HuH-7 (cell line): ENCODE measurements at places on chromosomes 7 and 10.

DNA sequence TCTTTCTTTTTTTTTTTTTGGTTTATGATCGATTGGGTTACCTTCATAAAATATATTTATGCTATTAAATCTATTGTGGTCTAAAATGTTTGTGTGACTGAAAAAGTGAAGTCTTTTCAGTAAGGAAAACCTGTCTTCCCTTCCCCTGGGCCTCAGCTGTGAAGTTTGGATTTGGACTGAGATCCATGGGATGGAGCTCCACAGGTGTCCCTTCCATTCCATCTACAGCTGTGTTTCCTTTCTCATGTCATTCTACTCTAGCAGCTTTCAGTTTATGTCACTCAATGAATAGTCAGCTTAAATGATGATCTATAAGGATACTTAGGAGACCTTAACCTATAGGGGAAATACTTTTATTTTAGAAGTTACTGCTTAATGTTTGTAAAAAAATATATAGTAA lies 48.0 kb upstream of the NCF1 start:
- DNase-seq = no peak

DNA sequence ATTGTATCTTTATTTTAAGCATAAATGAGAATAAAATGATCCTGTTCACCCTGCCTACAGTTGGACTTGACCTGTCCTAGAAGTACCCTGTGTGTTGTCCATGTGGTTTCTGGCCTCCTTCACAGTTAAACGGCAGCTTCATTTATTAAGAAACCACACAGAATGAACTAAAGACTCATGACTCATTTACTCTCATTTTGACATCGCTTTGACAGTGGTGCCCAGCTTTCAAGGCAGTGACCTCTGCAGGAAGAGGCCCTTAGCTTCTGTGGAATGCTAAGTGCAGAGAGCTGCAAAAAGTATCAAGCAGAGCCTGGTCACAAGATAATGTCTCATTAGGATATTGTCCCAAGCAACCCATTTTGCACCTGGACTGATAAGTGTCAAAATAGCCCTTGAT lies 93.4 kb downstream of the AVL9 start:
- no peak for DNase-seq

GRCh38 chr7:155521743-155522398 lies 24.5 kb downstream of the CNPY1 start:
- DNase-seq = no peak

GRCh38 chr10:69232736-69233480 lies 12.8 kb downstream of the HKDC1 start:
- no peak for DNase-seq

DNA sequence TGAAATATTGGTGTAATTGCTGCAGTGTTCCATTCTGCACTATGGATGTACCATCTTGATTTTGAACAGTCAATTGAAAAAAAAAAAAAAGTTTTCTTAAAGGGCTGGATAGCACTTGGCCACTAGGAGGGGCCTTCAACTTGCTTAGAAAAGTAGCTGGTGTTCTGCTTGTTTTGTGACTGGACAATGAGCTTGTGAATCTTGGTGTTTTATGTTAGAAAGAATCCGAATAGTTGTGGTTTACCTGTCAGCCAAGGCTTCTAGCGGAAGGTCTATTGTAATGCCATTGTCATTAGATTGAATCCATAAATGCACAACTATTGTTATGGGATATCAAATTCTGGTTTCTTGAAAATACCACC lies 77.1 kb downstream of the BMPER start:
- peak; percentile 17 for DNase-seq
